ENCODE measurements at places on chromosomes 2 and 18.

DNA sequence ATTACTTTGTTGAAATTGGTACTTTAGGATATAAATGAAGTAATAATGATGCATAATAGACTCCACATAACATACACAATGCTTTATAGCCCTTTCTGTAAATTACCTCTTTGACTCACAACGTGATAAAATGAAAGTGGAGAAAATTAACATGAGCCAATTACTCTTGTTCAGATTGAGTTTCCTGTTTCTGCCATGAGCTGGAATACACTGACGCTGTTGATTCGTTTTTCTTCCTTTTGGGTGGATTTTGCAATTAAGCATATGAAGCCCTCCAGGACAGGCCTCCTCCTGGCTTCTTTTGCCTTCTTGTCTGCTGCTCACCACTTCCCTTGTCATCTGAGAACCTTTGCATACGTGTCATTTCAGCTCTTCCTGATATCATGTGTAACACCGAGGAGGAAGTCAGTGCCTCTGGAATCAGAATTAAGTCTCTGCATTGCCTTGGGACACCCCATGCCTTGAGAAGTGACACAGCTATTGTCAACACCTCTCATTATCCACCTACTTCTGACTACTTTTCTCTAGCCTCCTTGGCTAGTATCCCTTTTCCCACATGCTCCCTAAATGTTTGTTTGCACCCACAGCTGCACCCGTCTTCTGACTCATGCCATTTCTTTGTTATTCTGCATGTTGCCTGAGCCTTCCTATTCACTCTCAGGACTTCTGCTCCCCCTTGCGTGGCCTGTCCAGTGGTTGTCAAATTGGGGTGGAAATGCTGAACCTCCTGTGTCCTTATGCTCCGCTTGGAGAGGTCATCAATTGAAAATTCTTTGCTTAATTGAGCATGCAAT is 134.1 kb downstream of the FMNL2 start:
- DNase-seq = no peak

GRCh38 chr18:40464032-40464431 is 1491.0 kb upstream of the PIK3C3 start:
- no peak for DNase-seq

GRCh38 chr2:25375989-25376545 is 34.3 kb upstream of the DNMT3A start:
- no peak for DNase-seq

DNA sequence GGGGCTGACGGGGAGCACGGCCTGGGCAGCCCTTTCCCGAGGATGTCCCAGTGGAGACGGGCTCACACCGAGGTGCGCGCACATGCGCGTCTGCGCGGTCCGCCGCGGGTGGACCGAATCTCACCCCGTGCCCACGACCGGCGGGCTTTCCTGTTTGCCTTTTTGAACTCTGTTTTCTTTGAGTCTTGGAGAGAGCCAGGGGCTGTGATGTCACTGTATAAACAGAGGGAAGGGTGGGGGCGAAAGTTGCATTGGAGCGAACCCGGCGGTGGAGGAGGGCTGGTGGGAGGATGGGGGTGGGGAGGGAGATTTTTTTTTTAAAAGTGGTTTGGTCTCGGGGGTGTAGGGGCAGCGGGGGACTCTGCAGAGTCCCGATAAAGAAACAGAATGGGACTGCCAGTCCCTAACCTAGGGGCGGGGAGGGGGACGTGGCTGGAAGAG is 141.2 kb upstream of the CTAGE1 start:
- DNase-seq = no peak

DNA sequence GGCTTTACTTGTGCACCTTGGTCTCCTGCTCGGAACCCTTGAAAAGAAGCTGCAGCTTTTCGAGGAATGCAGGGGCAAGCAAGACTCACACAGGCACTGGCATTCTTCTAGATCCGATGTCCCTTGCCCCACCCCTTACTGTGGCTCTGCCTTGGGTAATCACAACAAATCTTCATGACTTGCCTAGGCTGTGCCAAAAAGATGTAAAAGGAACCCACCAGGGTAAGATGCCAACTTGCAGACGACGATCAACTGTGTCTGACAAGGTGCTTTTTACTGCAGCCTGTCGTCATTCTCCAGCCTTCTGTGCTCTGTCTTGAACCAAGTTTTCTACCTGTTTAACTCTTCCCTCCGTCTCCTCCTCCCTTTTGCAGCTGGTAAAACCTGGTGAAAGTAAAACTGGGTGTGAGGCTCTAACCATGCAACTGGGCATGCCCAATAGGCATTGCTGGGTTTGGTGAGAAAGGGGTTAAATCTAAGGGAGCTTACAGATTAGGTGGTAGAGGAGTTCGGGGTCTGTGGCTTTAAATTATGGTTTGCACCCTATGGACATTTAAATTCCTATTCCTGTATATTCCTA is 909 bp upstream of the NRXN1 start:
- no peak for DNase-seq

DNA sequence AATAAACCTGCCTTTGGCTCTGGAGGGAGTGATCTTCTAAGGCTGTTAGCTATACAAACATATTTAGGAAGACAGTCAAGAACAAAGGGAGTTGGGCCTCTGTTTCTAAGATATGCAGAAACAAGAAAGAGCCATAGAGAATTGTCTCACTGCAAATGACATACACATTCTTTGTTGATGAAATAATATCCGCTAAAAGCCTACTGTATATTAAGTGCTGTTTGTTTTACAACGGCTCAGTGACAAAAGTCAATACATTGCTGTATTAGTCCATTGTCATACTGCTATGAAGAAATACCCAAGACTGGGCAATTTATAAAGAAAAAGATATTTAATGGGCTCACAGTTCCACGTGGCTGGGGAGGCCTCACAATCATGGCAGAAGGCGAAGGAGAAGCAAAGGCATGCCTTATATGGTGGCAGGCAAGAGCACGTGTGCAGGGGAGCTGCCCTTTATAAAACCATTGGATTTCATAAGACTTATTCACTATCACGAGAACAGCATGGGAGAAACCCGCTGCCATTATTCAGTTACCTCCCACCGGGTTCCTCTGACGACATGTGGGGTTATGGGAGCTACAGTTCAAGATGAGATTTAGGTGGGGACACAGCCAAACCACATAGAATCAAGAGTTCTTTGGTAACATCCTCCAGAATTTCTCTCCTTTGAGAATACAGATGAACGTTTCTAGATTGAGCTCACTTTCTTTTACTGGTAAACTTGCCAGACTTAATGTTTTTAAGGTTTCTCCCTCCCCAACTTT is 157.8 kb downstream of the PIK3C3 start:
- no peak for DNase-seq

- no peak for DNase-seq
Measured at GRCh38 chr2:132374961-132375360, 41.6 kb upstream of the GPR39 start.

GRCh38 chr2:29482348-29482747 is 367.1 kb downstream of the CLIP4 start:
- no peak for DNase-seq

- no peak for DNase-seq
Measured at GRCh38 chr2:134243244-134243643, 10.6 kb upstream of the MGAT5 start.

- no peak for DNase-seq
Measured at GRCh38 chr2:230762317-230762896, 49.8 kb downstream of the CAB39 start.

- no peak for DNase-seq
Measured at GRCh38 chr2:72389447-72389846, 241.8 kb upstream of the CYP26B1 start.

DNA sequence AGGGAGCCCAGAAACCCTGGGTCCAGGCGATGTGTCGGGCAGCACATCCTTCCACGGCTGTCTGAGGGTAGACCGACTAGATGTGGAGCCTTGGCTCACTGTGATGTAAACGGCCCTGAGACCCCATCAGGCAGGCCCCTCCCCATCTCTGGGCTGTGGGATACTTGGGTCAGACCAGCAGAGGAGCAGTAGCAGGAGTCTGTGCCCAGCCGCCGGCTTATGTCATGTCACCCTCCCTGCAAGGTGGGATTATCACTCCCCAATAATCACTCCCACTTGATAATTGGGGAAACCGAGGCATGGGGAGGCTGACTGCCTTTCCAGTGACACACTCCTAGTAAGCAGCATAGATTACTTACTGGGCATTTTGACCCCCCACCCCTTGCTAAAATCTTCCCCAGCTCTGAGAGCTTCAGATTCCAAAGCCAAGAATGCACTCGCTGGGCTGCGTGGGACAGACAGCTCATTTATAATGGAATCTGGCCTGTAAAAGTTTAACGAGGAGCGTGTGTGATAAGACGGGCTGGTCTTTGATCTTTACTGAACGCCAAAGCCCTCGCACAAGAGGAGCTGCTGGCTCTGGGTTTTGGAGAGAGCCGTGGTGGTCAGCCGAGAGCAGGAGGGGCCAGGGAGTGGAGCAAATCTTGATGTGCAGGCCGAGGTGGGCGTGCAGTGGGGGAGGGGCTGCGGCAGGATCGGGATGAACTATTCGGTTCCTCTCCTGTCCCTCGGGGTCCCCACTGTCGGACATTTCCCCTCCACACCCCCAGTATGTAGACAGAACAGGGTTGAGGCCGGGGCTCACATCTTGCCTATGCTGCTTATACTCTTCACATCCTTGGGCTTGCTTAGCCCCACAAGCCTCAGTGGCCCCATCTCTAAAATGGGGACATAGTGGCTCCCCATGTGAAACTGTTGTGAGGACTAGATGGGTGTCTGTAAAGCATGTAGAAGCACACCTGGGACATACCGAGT is 200.0 kb downstream of the GLI2 start:
- no peak for DNase-seq

GRCh38 chr2:100066856-100067255 is 75.5 kb downstream of the AFF3 start:
- no peak for DNase-seq

DNA sequence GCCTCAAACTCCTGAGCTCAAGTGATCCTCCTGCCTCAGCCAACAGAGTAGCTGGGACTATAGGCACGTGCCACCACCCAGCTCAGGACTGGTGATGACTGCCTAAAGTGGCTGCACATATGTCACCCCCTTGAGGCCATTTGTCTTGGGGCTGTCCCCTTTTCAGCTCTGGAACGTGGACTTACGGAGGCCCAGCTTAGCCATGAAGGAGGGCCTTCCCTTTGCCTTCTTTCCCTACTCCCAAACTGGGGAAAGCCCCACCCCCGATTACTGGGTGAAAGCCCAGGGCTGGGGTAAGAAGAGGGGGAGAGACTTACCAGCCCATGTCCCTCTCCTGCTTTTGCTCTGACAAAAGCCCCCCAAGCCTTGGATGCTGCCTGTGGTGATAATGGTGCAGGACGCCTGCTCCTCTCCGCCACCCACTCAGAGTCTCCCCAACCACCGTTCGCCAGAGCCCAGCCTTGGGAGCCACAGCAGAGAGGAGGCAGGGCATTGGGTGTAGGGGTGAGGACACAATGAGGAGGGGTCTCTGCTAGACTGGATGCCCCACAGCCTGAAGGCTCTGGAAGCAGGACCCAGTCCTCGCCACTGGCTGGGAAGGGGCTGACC is 2.5 kb upstream of the DUSP2 start:
- DNase-seq = no peak

- DNase-seq = no peak
Measured at GRCh38 chr2:120854766-120855530, 119.3 kb downstream of the GLI2 start.

DNA sequence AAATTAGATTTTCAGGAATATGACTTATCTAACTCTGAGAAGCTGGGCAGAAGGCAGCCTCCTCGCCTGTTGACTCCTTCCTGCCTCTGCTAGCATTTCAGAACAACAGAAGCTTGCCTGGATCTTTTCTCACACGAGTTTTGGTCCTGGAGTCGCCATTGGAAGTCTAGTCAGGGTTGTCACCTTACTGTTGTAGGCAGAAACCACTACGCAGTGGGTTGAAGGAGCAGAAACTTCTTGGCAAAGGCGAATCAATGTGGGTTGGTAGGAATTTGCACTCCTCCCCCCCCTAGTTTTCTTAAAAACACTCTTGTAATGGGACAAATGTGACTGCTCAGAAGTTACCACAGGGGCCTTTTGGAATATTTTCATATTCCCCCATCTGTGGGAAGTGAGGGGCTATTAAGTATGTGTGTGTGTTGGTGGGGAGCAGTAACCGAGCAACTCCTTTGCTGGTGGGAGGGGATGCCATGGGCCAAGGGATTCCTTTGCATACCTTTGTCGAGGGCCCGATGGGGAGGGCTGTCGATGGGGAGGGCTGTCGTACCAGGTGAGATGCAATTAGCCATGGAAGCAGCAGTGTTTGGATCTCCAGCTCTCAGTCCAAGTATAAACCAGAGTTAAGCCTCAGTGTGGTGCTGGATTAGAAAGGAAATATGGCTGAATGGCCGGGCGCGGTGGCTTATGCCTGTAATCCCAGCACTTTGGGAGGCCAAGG is 117.4 kb downstream of the FMNL2 start:
- no peak for DNase-seq

DNA sequence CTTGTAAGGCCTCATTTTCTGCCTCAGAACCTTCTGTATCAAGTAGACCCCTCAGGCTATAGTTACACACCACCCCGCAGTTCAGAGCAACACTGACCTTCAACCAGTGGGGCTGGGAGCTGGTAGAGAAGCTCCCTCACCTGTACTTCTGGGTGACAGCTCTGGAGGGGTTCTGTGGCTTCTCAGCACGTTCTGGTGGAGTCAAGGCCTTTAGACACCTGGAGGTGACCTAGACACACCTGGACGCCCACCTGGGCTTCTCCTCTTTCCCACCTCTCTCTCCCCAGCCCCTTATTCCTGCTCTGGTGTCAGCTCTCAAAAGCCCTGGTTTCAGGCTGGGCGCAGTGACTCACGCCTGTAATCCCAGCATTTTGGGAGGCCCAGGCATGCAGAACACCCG is 7.3 kb upstream of the CIB4 start:
- no peak for DNase-seq

GRCh38 chr2:3036432-3037125 is 341.0 kb downstream of the EIPR1 start:
- no peak for DNase-seq

DNA sequence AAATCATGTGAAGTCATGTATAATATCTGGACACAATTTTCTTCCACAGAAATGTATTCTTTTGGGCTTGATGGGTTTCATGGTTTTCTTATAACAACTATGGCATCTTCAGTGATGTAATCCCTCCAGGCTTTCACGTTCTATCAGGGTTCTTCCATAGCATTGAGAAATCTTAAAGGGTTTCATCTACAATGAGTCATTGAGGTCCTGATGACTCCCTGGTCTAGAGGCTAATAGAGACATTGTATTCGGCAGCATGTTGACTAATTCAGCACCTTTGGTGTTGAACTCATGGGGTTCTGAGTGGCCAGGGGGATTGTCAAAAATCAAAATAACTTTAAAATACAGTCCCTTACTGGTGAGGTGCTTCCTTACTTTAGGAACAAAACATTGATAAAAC is 614.0 kb upstream of the CRIM1 start:
- no peak for DNase-seq

- DNase-seq = no peak
Measured at GRCh38 chr2:165016772-165017411, 61.6 kb upstream of the SLC38A11 start.

GRCh38 chr2:232261776-232262175 is 116.8 kb upstream of the ALPP start:
- DNase-seq = no peak
